ENCODE measurements at places on chromosomes 16 and 17.

DNA sequence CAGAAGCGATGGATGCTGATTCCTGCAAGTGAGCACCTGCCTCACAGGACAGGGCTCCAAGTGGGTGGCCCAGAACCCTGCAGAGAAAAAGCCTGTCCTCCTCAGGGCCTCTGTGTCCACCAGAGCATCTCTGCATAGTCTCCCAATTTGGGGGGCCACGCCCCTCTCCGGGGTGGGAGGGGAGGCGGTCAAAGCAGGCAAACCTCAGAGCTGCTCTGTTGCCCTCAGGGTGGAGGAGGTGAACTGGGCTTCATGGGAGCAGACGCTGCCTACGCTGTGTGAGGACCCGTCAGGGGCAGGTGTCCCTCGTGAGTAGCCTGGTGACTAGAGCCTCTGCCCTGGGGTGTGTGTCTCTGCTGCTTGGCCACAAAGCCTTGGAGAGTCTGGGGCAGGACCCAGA, 19.3 kb downstream of the TRPV2 start:
- no peak for DNase-seq

GRCh38 chr16:2071454-2072202, 23.8 kb downstream of the TSC2 start:
- no peak for DNase-seq

DNA sequence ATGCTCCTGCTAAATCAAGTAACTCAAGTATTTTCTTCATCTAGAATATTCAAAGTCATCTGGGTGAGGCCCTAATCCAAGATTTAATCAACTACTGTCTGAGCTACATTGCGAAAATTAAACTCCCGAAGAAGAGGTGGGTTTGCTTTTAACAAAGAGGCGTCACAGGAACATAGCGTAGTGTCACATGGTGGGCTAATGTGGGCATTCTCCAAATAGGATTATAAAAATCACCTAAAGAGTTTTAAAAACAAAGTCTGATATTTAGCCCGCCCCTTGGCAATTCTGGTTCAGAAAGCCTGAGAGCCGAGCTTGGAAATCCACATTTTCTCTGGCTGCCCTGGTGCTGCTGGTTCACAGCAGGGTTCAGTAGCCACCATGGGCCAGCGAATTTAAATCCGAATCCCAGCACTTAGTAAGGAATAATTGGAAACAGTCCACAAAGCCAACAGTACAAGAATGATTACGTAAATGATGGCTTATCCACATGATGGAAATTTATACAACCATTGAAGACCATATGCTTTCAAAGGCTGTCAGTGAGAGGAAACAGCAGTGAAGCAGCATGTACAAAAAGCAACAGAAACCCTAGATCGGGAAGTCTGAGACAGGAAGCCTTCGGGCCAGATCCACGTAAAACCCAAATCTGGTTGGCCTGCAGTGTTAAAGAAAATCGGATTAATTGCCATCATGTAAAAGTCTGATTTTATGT, 8.8 kb downstream of the PMM2 start:
- no peak for DNase-seq

DNA sequence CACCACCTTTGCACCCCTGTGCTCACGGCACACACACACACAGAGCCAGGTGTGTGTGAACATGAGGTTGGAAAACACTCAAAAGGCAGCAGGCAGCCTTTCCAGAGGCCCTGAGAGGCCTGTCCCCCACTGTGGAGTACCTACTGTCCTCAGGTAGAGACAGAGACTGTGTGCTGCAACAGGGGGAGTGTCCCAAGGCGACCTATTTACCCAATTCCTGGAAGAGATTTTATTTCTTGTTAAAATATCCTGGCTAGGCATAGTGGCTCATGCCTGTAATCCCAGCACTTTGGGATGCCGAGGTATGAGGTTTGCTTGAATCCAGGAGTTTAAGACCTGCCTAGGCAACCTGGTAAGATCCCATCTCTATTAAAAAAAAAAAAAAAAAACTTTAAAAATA, 108.5 kb downstream of the COPRS start:
- DNase-seq, result no peak

- DNase-seq, result no peak
Observed at GRCh38 chr17:47615766-47616424, 33.8 kb upstream of the KPNB1 start.
